T-cell (primary cell): ENCODE measurements at places on chromosomes 16 and 17.
A peak's percentile ranks its signal among the peaks of the same experiment; 100 is the strongest.

DNA sequence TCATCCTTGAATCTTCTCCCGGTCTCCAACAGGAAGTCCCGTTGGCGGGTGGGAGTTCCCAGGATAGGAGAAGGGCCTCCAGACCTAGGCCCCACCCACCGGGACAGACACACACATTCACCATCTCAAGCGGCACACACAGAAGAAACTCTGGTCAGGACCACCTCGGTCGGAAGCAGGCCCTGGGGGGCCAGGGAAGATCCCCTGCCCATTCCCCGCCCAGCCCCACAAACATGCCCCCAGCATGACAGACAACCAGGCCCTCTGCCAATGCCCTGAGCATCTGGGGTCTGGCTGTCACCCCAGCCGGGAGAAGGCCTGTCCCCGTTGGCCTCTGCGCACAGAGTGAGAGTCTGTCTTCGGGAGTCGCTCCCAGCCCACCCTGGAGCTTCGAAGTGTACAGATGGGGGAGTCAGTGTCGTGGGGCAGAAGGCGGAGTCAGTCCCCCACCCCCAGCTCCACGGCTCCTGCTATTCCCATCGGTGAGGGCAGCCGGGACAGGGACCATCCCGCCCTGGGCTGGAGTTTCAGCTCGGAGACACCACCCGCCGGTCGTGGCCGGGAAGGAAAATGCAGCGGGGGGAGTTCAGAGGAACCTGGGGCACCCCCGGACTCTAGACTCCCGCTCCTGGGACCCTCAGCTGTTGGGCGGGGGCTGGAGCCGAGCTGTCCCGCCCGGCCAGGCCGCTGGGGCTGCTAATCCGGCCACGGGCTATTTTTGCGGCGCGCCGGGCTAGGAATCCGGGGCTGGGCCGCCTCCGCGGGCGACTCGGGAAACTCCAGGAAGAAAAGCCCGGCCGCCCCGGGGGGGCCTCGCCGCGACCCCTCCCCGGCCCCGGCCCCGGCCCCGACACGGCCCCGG is 660 bp downstream of the RHBDF1 start:
- DNase-seq: no peak

DNA sequence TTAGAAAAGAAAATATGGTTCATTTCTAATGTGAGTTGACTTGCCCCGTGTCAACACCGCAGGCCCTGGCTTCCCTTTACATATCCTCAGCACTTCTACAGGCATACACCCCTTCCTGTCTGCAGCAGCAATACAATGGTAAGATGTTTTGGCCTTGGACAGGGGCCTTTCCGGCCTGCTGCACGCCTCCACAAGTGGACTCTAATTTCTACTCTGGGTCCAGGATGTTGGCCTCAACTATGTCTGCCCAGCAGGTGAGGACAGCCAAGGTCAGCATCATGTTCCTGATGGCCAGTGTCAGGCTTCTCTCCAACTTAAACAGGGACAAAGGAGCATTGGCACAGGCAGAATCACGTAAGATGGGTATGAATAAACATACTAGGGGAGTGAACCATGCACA is 11.0 kb downstream of the C17orf67 start:
- no peak for DNase-seq

- DNase-seq: no peak
These were observed 8.3 kb downstream of the PIK3R6 start for GRCh38 chr17:8859027-8859803.

DNA sequence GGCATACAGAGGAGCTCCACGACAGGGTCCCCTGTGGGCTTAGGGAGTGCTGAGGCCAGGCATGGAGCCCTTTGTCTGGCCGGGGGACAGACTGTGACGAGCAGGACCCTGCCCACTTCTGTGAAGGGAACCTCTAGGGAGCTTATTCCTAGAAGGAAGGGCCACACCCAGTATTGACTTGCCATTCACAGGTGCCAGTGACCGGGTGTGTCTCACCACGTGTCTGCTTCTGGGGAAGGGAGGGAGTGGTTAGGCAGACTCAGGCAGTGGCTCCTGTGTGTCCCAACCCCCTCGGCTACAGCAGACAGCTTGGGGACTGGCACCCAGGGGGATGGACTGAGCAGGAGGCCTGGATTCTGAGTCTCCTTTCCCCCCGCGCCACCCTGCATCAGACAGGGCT is 57.2 kb downstream of the SOCS1 start:
- no peak for DNase-seq

GRCh38 chr17:28717578-28718332 is at the start of gene RAB34:
Gene RAB34 (minus strand): TSS chr17:28717868. CDS start chr17:28717266, 602 bp downstream.
- DNase-seq: no peak

- DNase-seq: no peak
These were observed 13.8 kb upstream of the MC1R start for GRCh38 chr16:89904606-89905510.

DNA sequence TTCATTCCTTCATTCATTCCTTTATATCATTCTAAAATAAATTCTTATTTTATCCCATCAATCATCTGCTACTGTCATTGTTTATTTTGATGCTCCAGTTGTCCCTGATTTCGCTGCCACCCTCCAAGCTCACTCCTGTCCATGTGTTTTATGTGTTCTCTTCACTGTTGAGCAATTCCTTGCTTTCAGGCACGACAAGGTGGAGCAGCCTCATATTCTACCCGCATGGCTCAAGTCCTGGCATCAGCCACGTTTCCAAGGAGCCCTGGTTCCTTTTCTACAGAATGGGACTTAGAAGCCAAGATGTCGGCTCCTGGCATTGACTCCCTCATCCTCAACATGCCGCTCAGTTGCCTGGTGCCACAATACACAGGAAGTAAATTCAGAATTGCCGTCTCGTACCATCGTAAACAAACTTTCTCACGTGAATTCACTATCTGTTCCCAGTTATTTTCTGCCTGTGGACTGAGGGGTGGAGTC is 139.0 kb downstream of the RPTOR start:
- no peak for DNase-seq

DNA sequence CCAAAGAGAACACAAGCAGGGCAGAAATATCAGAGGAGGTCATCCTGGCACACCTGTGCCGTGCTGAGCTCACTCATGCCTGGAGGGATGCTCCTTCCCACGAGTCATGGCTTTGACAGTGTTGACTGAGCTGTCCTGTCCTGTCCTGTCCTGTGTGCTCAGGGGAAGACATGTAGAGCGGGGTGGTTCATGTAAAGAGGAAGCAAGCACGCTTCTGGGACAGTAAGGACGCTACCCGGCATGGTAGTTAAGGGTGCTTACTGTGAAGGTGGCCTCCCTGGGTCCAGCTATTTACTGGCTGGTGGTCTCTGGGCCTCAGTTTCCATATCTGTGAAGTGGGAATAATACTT is 398 bp downstream of the LGALS9 start:
- DNase-seq: no peak

- no peak for DNase-seq
These were observed 18.8 kb downstream of the STX4 start for GRCh38 chr16:31052114-31052513.

DNA sequence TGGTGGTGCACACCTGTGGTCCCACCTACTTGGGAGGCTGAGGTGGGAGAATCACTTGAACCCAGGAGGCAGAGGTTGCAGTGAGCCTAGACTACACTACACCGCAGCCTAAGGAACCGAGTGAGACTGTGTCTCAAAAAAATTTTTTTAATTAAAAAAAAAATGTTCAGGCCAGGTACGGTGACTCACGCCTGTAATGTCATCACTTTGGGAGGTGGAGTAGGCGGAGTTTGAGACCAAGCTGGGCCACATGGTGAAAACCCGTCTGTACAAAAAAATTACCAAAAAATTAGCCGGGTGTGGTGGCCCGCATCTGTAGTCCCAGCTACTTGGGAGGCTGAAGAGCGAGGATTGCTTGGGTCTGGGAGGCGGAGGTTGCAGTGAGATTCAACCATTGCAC is 3.6 kb upstream of the FAM222B start:
- DNase-seq: no peak

DNA sequence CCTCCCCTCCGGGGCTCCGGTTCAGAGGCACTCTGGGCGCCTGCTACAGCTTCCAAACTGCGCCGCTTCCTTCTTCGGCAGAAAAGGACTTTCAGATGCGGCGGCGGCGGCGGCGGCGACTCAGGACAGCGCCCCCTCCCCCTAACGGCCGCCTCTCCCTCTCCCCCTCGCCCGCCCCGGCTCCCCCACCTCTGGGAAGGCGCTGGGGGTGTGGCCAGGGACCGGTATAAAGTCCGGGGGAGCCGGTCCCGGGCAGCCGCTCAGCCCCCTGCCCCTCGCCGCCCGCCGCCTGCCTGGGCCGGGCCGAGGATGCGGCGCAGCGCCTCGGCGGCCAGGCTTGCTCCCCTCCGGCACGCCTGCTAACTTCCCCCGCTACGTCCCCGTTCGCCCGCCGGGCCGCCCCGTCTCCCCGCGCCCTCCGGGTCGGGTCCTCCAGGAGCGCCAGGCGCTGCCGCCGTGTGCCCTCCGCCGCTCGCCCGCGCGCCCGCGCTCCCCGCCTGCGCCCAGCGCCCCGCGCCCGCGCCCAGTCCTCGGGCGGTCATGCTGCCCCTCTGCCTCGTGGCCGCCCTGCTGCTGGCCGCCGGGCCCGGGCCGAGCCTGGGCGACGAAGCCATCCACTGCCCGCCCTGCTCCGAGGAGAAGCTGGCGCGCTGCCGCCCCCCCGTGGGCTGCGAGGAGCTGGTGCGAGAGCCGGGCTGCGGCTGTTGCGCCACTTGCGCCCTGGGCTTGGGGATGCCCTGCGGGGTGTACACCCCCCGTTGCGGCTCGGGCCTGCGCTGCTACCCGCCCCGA is at the start of gene IGFBP4:
IGFBP4 (plus strand) TSS at position 255 of the 792 bp plus-strand sequence; CDS start at position 541, 286 bp downstream.
- peak; percentile 52 for DNase-seq

GRCh38 chr17:7686222-7687071 is 843 bp downstream of the TP53 start:
- peak; percentile 76 for DNase-seq

DNA sequence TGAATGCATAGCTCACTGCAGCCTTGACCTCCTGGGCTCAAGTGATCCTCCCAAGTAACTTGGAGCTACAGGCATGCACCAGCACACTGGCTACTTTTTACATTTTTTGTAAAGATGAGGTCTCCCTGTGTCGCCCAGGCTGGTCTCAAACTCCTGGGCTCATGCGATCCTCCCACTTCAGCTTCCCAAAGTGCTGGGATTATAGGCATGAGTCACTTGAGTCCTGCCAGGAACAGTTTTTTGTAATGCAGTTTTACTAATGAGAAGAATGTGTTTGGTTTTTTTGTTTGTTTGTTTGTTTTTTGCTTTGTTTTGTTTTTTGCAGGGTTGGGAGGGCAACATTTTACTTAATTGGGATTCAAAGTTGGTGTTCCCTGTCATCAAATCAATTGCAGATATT is 22.2 kb downstream of the SOST start:
- DNase-seq: no peak

GRCh38 chr17:41629826-41630670 is 5.7 kb upstream of the KRT17 start:
- DNase-seq: no peak

DNA sequence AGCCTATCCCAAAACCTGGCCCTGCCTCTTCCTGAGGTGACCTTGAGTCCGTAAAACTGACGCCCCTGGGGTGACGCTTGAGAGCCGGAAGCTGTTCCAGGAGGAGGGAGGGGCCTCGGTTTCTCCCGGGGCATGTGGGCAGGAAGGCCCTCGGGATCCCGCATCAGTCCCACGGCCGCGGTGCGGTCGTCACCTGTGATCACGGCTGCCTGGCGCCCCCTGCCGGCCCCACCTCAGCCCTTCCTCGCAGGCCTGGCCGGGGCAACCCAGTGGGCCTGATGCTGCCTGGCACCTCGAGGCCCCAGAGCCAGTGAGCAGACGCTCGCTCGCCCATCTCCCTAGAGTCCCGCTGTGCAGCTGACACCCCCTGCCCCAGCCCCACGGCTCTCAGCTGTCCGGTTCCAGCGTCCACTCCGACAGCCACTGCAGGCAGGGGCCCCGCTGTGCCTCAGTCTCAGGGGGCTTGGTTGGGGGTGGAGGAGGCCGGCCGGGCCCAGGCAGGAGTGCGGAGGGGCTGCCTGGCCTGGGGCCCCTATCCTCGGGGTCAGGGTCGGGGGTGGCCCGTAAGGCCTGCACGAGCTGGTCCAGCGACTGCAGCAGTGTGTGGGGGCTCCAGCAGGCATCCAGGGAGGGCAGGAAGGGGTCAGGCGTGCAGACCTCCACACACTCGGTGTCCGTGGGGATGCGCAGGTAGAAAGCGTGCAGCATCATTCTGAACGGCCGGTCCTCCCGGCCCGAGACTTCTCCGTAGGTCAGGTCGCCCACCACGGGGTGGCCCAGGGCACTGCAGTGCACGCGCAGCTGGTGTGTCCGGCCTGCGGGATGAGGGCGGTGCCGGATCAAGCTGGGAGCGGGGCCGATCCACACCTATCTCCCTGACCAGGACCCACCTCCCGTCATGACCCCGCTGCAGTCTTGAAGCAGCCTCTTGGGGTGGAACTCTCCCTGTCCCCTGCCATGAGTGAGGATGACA is 2.3 kb downstream of the RPUSD1 start:
- peak; percentile 71 for DNase-seq

- DNase-seq: no peak
These were observed 64.1 kb downstream of the NEUROD2 start for GRCh38 chr17:39543664-39544063.

GRCh38 chr16:53911513-53911912 is 207.6 kb downstream of the FTO start:
- peak; percentile 12 for DNase-seq

DNA sequence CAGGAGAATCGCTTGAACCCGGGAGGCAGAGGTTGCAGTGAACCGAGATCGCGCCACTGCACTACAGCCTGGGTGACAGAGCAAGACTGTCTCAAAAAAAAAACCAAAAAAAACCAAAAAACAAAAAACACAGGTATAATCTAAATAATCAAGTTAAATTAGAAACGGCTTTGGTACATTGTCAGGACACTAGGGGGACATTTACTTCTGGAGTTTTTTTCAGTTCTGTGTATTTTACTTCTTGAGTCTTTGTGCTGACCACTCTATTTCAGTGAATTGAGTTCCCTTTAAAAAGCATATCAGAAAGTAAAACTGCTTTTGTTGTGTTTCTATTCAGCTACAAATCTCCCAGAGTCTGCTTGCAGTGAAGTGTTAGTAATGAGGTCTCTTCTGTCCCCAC is 36.3 kb downstream of the DHRS7B start:
- no peak for DNase-seq

GRCh38 chr17:20284570-20285295 is 182.6 kb downstream of the LGALS9B start:
- DNase-seq: no peak

- DNase-seq: no peak
These were observed 230.7 kb downstream of the BCAS3 start for GRCh38 chr17:60908324-60908723.

DNA sequence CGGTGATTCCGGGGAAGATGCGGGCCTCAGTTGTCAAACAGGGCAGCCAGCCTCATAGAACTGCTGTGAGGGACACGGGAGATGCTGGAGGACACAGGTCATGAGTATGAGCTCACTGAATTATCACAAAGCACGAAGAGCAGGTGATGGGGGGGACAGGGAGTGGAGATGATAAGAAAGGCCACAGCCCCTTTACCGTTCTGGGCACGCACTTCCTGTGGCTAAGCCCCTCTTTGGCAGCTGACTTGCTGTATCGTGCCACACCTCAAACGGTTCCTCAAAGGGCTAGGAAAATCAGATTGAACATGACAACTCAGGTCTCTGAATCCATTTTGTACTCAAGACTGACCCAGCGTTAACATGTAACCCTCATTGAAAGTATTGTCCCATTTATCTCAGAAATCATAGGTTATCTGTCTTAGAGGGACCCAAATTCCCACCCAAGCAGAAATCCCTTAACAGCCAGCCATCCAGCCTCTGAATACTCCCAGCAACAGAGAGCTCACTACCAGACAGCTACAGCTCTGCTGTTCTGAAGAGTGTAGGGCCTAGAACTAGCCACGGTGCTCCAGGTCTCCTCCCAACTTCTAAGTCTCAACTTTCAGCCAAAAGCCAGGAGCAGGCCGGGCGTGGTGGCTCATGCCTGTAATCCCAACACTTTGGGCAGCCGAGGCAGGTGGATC is 5.0 kb upstream of the SRL start:
- DNase-seq: no peak
